Stimulated activated CD8-positive, alpha-beta memory T cell treated with anti-CD3 and anti-CD28 coated beads, Interleukin-15, amount 100 ng/mL, for 24 hours (primary cell): ENCODE measurements at places on chromosomes 2 and 18.

- no peak for DNase-seq
These were observed 787 bp downstream of the ERBB4 start for GRCh38 chr2:212537726-212538304.

GRCh38 chr18:32695534-32695933 is 77.3 kb downstream of the KLHL14 start:
- DNase-seq: no peak

- no peak for DNase-seq
These were observed 403.2 kb upstream of the KLHL29 start for GRCh38 chr2:22981785-22982184.

DNA sequence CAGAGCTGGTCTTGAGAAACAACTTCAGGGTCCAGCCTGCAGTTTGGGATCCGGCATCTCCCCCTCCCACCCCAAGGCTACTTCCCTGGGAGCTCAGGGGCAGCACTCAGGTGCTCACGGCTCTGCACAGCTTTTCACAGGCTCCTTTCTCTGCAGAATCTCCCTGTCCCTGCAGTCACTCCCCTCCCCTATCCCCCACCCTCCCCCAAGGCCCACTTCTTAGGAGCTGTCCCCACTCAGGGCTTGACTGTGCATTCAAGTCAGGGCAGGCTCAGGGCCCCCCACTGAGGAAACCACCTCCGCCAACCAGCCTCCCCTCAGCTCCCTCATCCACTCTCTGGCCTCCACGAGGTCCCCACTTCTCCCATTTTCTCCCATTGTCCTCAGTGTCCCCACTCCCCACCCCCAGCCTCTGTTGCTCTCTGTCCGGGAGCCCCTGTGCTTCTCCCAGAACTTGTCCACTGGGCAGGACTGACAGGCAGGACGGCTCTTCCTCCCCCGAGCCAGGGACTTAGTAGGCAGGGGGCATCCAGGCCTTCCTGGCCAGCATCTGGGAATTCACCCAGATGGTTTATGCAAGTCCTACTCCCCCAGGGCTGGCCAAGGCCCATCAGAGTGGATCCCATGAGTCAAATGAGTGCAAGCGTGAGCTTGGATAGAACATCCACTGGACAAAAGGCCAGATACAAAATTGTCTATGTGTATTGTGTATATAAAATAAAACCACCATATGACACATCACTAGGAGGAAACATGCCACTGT is 7.6 kb downstream of the NMUR1 start:
- no peak for DNase-seq

GRCh38 chr2:79011496-79011895 is 14.0 kb upstream of the REG3G start:
- DNase-seq: no peak

- DNase-seq: no peak
These were observed 67.7 kb downstream of the ZNF407 start for GRCh38 chr18:74665346-74665745.

- no peak for DNase-seq
These were observed 89.4 kb downstream of the NRP2 start for GRCh38 chr2:205771666-205772065.

GRCh38 chr2:200297989-200298388 is 8.5 kb upstream of the SPATS2L start:
- DNase-seq: no peak

GRCh38 chr2:238264072-238264460 is 24.2 kb upstream of the HES6 start:
- DNase-seq: no peak

DNA sequence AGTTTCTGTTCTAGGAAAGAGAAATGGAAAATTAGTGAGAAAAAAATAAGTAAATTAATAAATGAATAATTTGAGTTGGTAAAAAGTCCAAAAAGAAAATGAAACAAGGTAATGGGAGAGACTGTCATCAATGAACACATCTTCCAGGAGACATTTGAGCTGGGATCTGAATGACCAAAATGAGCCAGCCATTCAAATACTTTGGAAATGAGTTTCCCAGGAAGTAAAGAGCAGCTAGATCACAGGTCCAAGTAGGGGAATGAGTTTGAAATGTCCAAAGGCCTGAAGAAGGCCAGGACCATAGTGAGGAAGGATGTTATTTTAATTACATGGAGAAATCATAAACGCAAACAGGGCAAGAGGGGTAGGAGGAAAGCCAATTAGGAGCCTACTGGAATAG is 6.6 kb upstream of the DNAH7 start:
- DNase-seq: no peak

- DNase-seq: no peak
These were observed 17.7 kb upstream of the NFE2L2 start for GRCh38 chr2:177282181-177282641.

DNA sequence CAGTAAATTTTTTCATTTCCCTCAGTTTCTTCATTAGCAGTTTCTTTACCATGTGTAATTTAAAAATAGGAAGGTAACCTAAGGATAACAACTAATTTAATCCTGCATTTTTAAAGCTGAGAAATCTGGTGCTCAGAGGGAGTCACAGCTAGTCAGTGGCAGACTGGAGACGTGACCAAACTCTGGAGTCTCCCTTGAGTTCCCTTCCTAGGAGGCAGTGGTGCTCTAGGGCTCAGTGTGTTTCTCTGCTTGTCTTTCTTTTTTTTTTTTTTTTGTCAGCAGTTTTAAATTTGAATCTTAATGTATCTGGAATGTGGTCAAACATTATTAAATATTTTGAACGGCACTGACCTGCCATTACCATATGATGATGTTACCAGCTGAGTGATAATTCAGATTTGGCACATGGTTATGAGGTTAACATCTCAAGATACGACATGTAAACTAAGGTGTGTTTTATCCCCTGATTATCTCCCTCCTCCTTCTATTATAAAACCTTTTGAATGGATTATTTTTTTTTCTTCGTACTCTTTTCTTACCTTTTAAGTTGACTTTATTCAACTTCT is 226.2 kb downstream of the GALNT13 start:
- no peak for DNase-seq

DNA sequence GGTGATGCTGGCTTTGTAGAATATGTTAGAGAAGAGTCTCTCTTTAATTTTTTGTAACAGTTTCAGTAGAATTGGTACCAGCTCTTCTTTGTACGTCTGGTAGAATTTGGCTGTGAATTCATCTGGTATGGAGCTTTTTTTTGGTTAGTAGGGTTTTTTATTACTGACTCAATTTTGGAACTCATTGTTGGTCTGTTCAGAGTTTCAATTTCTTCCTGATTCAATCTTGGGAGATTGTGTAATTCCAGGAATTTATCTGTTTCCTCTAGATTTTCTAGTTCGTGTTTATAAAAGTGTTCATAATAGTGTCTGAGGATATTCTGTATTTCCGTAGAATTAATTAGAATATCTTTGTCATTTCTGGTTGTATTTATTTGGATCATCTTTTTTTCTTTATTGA is 943.5 kb downstream of the TRIB2 start:
- DNase-seq: no peak

GRCh38 chr2:6909431-6910385 is 7.5 kb upstream of the RNF144A start:
- no peak for DNase-seq

DNA sequence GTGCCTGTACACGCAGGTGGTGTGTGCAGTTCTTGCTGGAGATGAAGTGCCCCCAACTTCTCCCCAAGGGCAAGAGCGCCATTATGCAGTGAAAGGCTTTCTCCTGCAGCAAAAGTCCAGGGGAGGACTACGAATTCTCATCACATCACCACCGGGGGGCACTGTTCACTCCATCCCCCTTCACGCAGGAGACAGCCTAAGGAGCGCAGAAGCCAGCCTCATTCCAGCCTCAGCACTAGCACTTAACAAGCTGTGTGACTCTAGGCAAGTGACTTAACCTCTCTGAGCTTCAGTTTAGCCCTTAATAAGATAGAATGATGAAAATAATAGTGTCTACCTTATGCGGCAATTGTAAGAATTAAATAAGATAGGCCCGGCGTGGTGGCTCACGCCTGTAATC is 32.3 kb downstream of the DNMT3A start:
- no peak for DNase-seq

GRCh38 chr18:62710417-62710816 is 4.9 kb upstream of the PHLPP1 start:
- no peak for DNase-seq

- DNase-seq: no peak
These were observed 55.6 kb upstream of the IMP4 start for GRCh38 chr2:130286983-130287655.

GRCh38 chr18:5543036-5543680 is 639 bp downstream of the EPB41L3 start:
- DNase-seq: no peak

DNA sequence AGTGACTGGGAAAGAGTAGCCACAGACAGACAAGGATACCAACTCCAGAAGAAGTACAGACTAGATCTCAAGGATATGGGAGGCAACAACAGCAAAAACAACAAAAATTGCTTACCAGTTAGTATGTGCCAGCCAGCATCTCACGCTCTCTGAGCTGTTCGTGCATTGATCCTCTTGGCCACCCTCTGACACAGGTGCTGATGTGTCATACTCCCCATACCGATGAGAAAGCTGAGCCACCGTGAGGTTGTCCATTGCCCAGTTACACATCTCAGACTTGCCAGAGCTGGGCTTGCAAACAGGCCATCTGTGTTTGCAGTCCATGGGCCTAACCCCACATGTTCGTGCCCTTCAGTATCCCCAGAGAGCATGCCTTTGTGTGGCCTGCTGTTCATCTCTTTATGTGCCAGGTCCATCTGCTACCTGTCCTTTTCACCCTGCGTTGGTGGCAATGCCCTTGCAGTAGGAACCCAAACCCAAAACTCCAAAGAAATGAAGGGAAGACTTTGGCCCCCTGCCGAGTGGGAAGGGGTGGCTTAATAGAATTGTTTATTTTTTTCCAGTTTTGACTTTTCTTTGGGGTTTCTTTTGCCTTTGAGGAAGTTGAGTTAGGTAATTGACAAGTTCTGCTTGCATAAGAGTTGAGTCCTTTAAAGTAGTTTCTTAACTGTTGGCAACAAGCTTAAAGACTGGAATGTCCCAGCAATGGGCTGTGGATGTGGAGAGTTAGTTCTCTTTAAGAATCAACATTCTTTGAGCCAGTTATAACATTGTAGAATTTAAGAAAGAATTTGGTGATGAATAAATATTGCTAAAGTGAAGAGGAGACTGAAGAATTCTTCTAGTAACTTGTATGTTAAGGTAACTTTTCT is 46.7 kb downstream of the LYPD6B start:
- DNase-seq: no peak

DNA sequence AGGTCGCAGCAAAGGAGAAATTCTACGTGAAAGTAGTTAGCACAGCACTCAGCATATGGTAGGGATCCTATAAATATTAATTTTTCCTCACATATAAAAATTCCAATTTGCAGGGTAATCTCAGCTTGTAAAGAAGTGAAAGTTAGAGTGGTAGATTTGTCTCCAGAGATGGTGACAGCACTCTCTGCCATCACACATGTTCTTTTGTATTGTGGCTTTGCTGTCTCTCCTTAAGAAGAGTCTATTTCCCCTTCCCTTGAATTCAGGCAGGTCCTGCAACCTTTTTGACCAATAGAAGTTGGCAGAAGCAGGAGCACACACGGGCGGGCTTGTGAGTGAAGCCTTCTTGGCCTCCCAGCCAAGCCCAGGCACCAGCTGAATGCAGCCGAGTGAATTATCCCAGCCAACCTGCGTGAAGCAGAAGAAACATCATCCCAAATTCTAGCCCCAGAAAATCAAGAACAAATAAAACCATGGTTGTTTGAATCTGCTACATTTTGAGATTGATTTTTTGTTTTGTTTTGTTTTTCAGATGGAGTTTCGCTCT is 107.8 kb upstream of the COPS8 start:
- DNase-seq: no peak

DNA sequence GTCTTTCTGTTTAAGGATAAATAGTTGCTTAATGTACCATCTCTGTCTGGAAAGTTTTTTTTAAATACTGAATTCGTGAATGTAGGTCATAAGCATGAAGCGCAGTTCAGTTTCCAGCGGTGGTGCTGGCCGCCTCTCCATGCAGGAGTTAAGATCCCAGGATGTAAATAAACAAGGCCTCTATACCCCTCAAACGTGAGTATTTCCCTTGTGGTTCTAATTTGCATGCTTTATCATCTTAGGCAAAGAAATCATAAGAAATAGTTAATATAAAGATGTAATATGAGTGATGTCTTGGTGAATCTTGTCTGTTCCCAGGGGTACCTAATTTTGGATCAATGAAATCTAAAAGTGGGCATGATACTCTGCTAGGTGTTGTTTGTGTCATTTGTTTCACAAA is 1.5 kb downstream of the NDC80 start:
- DNase-seq: no peak

- no peak for DNase-seq
These were observed 240.1 kb downstream of the ACKR3 start for GRCh38 chr2:236809716-236810115.

DNA sequence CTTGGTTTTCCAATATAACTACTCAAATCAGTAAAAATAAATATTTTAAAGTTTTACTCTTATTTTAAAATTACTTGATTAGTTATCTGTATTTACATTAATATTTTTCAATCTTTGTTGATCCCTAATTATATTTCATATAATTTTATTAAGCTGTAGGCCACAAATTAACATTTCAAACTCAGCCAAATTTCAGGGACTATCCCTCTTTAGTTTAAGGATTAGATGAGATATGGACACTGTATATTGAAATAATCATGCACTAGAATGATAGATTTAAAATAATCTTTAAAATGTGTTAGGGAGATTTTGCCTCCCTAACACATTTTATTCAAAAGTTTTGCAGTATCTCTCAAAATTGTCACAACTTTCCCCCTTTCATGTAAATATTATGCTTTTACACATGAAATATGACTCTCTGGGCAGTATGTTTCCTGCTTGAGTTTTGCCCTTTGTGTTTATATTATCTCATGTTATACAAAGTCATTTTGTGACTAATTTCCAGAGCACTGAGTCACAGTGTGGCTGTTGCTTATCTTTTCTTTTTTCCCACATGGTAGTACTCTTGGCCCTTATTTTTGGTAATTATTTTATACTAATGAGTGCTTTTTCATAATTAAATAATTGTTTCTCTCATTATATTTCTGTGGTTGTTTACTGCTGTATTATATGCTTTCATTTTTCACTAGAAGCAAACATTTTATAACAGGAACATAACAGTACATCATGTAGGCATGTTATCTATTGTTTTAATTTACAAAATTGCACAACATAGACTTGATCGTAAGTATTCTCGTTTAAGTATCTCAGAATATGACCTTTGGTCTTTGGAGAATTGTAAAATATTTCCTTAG is 1.2 kb downstream of the TFPI start:
- no peak for DNase-seq

GRCh38 chr2:191859681-191860080 is 12.8 kb upstream of the CAVIN2 start:
- no peak for DNase-seq

GRCh38 chr2:222296911-222297599 is 1.7 kb downstream of the PAX3 start:
- DNase-seq: no peak

- no peak for DNase-seq
These were observed 280.6 kb upstream of the PARD3B start for GRCh38 chr2:204264621-204265140.

- no peak for DNase-seq
These were observed 37.2 kb upstream of the POLE4 start for GRCh38 chr2:74921236-74921736.

- DNase-seq: no peak
These were observed 721.8 kb downstream of the ERBB4 start for GRCh38 chr2:211816754-211817153.

- DNase-seq: no peak
These were observed 78.4 kb downstream of the NCKAP5 start for GRCh38 chr2:133489641-133490410.

- DNase-seq: no peak
These were observed 283.3 kb downstream of the DCDC2C start for GRCh38 chr2:3986530-3987258.

- DNase-seq: no peak
These were observed 96.6 kb upstream of the RND3 start for GRCh38 chr2:150584081-150584480.

GRCh38 chr2:9057939-9058761 is 54.7 kb upstream of the MBOAT2 start:
- no peak for DNase-seq
